ENCODE measurements at places on chromosomes 2 and 18. TPM values are rescaled to one million over a fixed set of nuclear protein-coding genes. Genes with fewer than 3 reads are reported as not detected.

- DNase-seq, result no peak
Measured at GRCh38 chr2:81158505-81158904, 854.0 kb upstream of the LRRTM1 start.

DNA sequence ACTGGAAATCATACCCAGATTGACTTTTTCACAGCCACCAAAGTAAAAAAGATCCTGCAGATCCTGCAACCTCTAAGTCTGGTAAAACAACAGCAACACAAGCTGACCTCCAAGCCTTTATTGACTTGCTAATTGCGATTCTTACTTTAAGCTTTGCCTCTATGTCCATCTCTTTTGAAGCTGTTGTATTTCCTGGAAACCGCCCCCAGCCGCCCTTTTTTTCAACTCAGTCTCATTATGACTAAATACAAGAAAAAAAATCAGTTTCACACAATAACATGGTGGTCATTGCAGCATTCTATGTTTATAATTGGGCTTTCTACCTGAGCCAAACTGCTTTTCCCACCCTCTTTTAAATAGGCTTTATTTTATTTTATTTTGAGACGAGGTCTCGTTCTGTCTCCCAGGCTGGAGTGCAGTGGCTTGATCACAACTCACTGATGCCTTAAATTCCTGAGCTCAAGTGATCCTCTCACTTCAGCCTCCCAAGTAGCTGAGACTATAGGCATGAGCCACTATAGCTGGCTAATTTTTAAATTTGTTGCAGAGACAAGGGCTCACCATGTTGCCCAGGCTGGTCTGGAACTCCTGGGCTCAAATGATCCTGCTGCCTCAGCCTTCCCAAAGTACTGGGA lies 76.2 kb downstream of the MOGAT1 start:
- DNase-seq, result no peak

- DNase-seq, result no peak
Measured at GRCh38 chr2:31987454-31988220, 23.2 kb downstream of the MEMO1 start.

DNA sequence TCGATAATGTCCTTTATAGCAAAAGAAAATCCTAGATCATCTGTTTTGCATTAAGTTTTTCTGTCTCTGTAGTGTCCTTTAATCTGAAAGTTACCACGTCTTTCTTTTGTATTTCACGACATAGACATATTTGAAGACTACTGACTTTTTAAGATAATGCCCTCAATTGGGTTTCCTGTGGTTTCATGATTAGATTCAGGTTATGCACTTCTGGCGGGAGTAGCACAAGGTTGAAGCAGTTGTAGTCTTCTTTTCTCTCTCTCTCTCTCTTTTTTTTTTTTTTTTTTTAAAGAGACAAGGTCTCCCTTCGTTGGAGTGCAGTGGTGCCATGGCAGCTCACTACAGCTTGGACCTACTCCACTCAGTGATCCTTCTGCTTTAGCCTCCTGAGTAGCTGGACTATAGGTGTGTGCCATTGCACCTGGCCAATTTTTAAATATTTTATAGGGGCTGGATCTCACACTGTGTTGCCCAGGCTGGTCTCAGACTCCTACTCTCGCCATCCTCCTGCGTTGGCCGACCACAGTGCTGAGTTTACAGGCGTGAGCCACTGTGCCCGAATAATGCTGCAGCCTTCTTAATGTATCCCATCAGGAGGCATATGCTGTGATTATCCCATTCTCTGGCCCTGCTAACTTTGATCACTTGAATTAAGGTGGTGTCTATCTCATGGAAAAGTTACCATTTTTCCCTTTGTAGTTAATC lies 3.9 kb downstream of the INPP4A start:
- DNase-seq, result no peak

The MOGAT1 gene
- polyA plus RNA-seq, result not detected

The CRYGC gene
- polyA plus RNA-seq, result not detected
